ENCODE measurements at places on chromosomes 2 and 18.

GRCh38 chr2:191410646-191411436, 165.6 kb downstream of the MYO1B start:
- DNase-seq, result no peak

GRCh38 chr2:102082571-102083392, 59.8 kb upstream of the IL1R1 start:
- peak; percentile 84 for DNase-seq

DNA sequence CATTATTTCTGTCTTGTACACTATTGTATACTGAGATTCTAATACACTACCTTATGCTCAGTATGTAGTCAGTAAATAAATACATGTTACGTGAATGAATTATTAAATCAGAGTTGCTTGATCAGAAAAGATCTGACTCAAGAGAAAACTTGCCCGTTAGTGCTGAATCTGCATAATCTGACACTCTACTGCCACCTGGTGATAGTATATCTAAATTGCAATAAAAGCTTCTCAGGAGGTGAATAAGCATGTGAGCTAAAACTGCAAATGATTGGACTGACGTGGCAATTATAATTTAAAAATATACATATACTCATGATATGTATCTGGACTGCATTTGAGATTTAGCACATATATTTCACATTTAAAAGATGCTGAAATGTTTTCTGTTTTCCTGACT, 70.4 kb downstream of the KIAA1328 start:
- peak; percentile 40 for DNase-seq

- no peak for DNase-seq
These were observed 80.0 kb downstream of the CCDC93 start for GRCh38 chr2:117933884-117934354.
